ENCODE measurements at places on chromosomes 4 and X. TPM values are rescaled to one million over a fixed set of nuclear protein-coding genes. Genes with fewer than 3 reads are reported as not detected.
A peak's percentile ranks its signal among the peaks of the same experiment; 100 is the strongest.

GRCh38 chr4:38670109-38670901 is 6.3 kb downstream of the KLF3 start:
- peak overlapping the region; percentile 28 for H3K4me3 ChIP-seq
- H3K36me3 ChIP-seq, result no peaks in the 10 kb centered on the region
- peak overlapping the region; percentile 98 for H3K27ac ChIP-seq
- DNase-seq, result no peak

- no peak overlapping the region for H3K27ac ChIP-seq
- no peaks in the 10 kb centered on the region for H3K36me3 ChIP-seq
- no peak overlapping the region for H3K4me3 ChIP-seq
- no peaks in the 10 kb centered on the region for H3K27me3 ChIP-seq
- peak; percentile 3 for DNase-seq
- H3K4me1 ChIP-seq, result no peaks in the 10 kb centered on the region
Observed at GRCh38 chrX:130575831-130576389, 174.1 kb downstream of the RBMX2 start.

- peak overlapping the region; percentile 99 for H3K27ac ChIP-seq
- H3K4me3 ChIP-seq, result peak overlapping the region; percentile 96
- H3K4me1 ChIP-seq, result peaks cover 13% of the 10 kb centered on the region
Observed at GRCh38 chr4:2009651-2010233, 968 bp upstream of the NELFA start.

DNA sequence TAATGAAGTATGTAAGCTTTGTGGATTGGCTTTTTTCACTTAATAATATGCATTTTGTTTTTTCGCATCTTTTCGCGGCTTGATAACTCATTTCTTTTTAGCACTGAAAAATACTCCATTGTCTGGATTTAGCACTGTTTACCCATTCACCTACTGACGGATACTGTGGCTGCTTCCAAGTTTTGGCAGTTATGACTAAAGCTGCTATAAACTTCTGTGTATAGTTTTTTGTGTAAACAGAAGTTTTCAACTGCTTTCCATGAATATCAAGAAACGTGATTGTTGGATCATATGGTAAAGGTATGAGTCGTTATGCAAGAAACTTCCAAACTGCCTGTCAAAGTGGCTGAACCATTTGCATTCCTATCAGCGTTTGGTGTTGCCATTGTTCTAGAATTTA is 87.6 kb downstream of the BMP3 start:
- no peaks in the 10 kb centered on the region for H3K36me3 ChIP-seq
- H3K27ac ChIP-seq, result no peak overlapping the region
- no peak for DNase-seq
- no peaks in the 10 kb centered on the region for H3K27me3 ChIP-seq

DNA sequence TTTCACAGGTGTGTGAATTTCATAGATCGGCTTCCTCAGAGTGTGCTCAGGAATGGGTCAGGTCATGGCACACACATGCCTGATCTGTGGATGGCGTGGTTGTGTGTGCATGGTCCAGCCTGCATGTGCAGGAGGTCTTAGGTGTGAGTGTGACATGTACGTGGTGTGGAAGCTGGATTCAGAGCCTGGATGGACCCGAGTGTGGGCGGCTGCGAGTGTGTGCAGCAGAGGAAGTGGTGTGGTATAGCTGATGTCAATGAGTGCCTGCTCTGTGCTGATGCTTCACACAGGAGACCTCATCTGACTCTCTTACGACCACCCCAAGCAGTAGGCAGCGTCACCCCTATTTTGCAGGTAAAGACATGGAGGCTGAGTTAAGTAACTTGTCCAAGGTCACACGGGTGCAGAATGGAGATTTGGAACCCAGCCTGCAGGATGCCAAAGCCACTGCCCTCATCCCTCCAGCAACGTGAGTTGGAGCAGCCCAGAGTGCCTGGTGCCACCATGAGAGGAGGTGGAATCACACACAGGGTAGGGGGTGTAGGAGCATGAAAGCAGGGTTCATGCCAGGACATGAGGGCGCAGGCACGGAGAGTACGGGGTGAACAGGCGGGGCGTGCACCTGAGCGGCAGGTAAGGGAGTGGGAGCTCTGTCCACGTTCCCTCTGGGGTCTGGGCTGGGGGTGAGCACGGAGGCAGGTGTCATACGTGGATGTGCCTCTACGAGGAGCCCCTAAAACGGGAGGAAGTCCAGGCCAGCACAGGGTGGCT is 24.2 kb upstream of the C4orf50 start:
- no peaks in the 10 kb centered on the region for H3K36me3 ChIP-seq
- H3K27me3 ChIP-seq, result no peaks in the 10 kb centered on the region
- no peak overlapping the region for H3K4me3 ChIP-seq
- no peak for DNase-seq
- no peak overlapping the region for H3K27ac ChIP-seq

DNA sequence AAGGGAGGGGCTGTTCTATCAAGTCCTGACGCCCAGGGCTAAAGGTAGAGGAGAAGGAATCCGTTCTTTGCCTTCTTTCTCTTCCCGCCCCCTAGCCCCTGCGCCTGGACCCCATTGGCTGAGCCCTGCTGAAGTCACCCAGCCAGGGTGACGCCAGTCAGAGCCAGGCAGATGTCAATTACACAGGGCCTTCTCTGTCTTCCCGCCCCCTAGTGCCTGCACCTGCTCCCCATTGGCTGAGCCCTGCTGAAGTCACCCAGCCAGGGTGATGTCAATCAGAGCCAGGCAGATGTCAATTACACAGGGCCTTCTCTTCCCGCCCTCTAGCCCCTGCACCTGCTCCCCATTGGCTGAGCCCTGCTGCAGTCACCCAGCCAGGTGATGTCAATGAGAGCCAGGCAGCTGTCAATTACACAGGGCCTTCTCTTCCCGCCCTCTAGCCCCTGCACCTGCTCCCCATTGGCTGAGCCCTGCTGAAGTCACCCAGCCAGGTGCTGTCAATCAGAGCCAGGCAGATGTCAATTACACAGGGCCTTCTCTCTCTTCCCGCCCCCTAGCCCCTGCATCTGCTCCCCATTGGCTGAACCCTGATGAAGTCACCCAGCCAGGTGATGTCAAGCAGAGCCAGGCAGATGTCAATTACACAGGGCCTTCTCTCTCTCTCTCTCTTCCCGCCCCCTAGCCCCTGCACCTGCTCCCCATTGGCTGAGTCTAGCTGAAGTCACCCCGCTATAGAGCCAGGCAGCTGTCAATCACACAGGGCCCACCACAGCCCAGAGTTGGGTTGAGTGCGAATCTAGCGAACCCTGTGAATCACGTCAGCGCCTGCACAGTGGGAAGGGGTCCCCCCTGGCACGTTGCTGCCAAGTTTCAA is 46.4 kb downstream of the ASMT start:
- H3K4me3 ChIP-seq, result peak overlapping the region; percentile 56
- peak; percentile 100 for DNase-seq
- H3K27ac ChIP-seq, result peak overlapping the region; percentile 84
- no peaks in the 10 kb centered on the region for H3K36me3 ChIP-seq
- peaks cover 29% of the 10 kb centered on the region for H3K4me1 ChIP-seq
- H3K27me3 ChIP-seq, result no peaks in the 10 kb centered on the region

DNA sequence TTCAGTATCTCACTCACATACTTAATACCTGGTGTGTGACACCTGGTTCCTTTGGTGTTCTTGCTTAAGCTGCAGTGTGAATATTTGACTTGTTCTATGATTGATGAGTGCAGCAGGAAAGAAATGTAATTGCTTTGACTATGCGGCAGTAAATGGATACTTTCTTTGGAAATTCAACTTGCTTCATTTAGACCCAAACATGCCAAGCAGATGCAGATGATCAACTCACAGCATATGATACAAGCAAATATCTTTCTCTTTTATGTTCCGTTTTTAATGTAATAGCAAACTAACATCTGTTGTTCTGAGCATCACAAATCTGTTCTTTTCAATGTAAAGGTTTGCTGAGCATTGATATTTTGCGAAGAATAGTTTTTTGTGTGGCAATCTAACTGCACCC is 549.5 kb downstream of the C4orf33 start:
- no peak overlapping the region for H3K27ac ChIP-seq
- no peaks in the 10 kb centered on the region for H3K27me3 ChIP-seq
- DNase-seq, result no peak
- no peaks in the 10 kb centered on the region for H3K36me3 ChIP-seq
- no peak overlapping the region for H3K4me3 ChIP-seq

DNA sequence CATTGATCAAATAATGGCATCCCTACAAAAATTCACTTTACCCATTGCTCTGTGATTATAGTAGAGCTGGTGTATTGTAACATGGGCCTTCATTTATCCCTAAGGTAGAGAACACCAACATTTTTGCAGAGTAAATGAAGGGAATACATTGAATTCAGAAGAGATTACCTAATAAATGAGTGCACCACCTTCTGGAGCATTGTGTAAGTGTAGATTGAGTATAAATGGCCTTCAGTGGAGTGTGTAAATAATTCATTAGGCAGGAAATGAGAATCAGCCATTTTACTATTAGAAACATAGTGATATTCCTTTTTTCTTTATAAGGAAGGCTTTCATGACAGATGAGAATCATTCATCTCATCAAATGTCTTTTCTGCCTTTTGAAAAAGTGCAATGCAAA is 155.8 kb downstream of the FAM47B start:
- H3K27me3 ChIP-seq, result no peaks in the 10 kb centered on the region
- DNase-seq, result no peak
- H3K4me3 ChIP-seq, result no peak overlapping the region
- H3K4me1 ChIP-seq, result no peaks in the 10 kb centered on the region
- no peaks in the 10 kb centered on the region for H3K36me3 ChIP-seq
- H3K27ac ChIP-seq, result no peak overlapping the region

- no peaks in the 10 kb centered on the region for H3K4me1 ChIP-seq
- no peak overlapping the region for H3K4me3 ChIP-seq
Observed at GRCh38 chr4:148152868-148153625, 289.2 kb downstream of the NR3C2 start.

- peaks cover 13% of the 10 kb centered on the region for H3K4me1 ChIP-seq
- peaks cover 5% of the 10 kb centered on the region for H3K36me3 ChIP-seq
- no peak for DNase-seq
- peak overlapping the region; percentile 88 for H3K27ac ChIP-seq
Observed at GRCh38 chrX:23784470-23785331, 1.7 kb downstream of the SAT1 start.

GRCh38 chr4:174282836-174283506 is 496 bp downstream of the FBXO8 start:
- H3K27me3 ChIP-seq, result no peaks in the 10 kb centered on the region
- DNase-seq, result peak; percentile 87

DNA sequence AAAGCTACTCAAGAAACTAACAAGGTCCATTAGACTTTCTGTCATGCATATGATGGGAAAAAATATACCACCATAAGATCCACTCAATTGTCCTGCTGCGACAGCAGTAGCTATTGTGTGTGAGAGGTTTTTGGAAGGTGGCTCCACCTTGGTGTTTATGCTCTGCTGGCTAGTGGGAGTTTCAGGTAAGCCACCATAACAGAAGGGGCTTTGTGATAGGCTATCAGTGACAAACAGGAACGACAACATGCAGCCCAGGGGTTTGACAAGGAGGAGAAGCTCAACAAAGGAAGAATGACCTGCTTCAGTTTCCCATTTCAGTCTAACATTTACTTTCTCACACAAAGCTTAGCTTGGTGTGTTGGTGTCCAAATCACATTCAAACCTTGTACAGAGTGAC is 182.6 kb downstream of the ATOH1 start:
- no peak overlapping the region for H3K27ac ChIP-seq
- no peak for DNase-seq
- H3K4me3 ChIP-seq, result no peak overlapping the region
- no peaks in the 10 kb centered on the region for H3K27me3 ChIP-seq

GRCh38 chr4:156113138-156113765 is 159.6 kb upstream of the CTSO start:
- H3K27me3 ChIP-seq, result no peaks in the 10 kb centered on the region
- H3K4me3 ChIP-seq, result no peak overlapping the region
- H3K4me1 ChIP-seq, result no peaks in the 10 kb centered on the region
- DNase-seq, result no peak

GRCh38 chr4:152896811-152897210 is 39.3 kb upstream of the FHDC1 start:
- no peak overlapping the region for H3K27ac ChIP-seq
- no peaks in the 10 kb centered on the region for H3K4me1 ChIP-seq
- no peak overlapping the region for H3K4me3 ChIP-seq

PPEF2 gene
- total RNA-seq, result 1.5 TPM

LRCH2 gene
- not detected for total RNA-seq

STARD8 gene
- total RNA-seq, result 0.54 TPM

TMEM156 gene
- 9.4 TPM for total RNA-seq

F8 gene
- 4.9 TPM for total RNA-seq

RBM46 gene
- total RNA-seq, result not detected

ATP2B3 gene
- not detected for total RNA-seq

C4orf36 gene
- total RNA-seq, result not detected

SPANXC gene
- total RNA-seq, result not detected
